ENCODE measurements at places on chromosomes 12 and 14.

DNA sequence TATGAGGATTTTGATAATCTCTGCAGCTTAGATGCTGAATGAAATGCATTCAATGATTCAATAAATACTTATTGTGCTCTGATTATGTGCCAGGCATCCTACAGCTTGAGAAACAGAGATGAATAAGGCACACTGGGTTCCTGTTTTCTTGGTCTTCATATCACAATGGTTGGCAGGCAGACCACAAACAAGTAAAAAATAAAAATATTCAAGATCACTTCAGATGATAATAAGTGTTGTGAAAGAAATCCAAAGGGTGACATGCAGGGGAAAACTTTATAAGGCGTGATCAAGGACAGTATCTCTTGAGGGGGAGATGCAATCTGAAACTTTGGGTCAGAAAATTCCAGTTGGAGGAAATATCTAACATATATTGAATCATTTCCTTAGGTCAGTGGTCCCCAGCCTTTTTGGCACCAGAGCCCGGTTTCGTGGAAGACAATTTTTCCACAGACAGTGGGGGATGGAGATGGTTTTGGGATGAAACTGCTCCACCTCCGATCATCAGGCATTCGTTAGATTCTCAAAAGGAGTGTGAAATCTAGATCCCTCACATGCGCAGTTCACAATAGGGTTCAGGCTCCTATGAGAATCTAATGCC is 73.7 kb upstream of the RAP1B start:
- no peak for DNase-seq

GRCh38 chr12:388541-389141 is 479 bp downstream of the KDM5A start:
- DNase-seq: peak; percentile 51

DNA sequence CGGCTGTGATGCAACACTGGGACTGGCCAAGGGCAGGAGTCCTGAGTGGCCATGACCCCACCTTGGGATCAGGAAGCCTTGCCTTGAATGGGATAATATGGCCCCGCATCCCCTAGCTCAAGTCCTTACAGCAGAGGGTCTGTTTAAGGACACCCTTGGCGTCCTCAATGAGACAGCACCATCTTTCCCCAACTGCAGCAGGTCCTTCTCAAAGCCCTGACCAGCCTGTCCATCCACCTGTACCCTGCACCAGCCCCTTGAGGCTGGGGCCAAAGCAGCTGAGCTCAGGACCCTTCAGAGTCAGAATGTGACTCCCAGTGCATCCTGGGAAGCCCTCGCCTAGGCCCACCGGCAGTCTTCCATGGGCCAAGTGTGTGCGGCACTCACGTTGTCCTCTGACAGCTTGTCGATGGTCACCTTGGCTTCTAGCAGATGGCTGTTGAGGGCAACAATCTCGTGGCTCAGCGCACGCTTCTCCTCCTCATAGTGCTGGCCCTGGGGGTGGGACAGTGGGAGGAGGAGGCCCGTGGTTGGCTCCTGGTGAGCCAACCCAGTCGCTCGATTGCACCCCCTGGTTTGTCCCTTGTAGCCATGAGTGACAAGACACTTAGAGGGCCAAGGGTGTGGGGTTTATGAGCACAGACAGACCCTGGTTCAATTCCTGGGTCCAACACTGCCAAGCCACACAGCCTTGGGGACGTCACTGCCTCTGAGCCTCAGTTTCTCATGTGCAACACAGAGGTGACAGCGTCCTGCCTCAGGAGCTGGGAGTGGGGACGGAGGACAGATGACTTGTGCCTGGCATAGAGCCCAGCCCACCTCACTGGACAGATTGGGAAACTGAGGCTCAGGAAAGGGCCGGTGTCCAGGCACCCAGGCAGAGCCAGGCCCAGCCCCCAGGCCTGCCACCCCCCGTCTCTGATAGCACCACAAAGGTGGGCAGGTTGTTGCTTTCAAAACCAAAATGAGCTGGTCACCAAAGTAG is 43.5 kb downstream of the BEGAIN start:
- no peak for DNase-seq

DNA sequence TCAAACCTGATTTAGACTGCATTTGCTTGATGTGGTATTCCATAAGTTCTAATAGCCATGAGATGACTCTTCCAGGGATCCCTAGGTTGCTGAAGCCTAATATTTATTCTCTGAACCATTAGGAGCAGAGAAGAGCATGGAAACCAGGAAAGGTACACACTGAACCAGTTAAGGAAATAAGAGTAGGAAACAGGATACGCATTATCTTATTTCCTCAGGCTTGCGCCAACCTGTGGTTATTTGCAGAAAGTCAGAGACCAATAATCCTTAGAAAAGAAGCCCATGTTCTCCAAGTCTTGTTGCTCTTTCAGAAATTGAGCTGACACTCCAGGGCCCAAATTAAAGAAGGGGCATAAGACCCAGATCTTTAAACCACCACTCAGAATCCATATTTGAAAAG is 41.8 kb upstream of the SMUG1 start:
- no peak for DNase-seq

DNA sequence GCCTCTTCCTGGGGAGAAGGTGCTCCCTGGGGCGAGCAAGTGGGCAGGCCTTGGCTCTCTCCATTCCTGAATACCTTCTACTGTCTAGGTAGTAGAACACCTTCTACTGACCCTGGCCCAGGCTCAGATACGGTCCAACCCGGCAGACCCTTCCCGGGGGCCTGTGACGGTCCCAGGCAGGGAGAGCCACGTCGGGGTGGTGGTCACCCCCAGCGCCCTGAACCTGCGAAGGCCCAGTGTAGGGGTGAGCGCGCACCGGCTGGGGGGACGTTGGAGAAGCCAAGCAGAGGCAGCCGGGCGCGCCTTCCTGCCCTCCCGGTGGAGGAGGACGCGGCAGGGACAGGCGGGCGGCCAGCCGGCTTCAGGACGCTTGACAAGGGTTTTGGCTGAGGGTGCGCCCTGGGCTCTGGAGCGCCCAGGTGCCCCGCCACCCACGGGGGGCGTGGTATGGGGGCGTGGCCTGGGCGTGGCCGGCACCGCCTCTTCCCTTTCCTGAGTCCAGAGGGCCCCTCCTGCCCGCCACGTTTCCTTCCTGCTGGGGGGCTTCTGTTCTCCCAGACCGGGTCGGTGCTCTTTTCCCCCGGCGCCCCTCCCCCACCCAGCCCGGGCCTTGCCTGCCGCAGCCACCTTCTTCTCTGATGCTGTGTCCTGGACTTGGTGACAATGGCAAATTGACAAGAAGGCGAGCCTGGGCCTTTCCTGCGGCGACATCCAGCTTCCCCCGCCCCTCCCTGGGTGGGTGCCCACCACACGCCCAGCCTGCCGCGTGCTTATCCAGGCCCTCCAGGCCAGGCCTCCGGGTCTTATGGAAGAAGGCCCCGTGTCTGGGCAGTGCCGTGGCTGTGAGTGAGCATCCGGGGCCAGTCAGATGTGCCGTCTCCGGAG is 24.5 kb upstream of the PPP1R13B start:
- DNase-seq: peak; percentile 94
